Stimulated activated CD8-positive, alpha-beta memory T cell treated with anti-CD3 and anti-CD28 coated beads, Interleukin-15, amount 100 ng/mL, for 48 hours (primary cell): ENCODE measurements at places on chromosomes 12 and 14.
A peak's percentile ranks its signal among the peaks of the same experiment; 100 is the strongest.

DNA sequence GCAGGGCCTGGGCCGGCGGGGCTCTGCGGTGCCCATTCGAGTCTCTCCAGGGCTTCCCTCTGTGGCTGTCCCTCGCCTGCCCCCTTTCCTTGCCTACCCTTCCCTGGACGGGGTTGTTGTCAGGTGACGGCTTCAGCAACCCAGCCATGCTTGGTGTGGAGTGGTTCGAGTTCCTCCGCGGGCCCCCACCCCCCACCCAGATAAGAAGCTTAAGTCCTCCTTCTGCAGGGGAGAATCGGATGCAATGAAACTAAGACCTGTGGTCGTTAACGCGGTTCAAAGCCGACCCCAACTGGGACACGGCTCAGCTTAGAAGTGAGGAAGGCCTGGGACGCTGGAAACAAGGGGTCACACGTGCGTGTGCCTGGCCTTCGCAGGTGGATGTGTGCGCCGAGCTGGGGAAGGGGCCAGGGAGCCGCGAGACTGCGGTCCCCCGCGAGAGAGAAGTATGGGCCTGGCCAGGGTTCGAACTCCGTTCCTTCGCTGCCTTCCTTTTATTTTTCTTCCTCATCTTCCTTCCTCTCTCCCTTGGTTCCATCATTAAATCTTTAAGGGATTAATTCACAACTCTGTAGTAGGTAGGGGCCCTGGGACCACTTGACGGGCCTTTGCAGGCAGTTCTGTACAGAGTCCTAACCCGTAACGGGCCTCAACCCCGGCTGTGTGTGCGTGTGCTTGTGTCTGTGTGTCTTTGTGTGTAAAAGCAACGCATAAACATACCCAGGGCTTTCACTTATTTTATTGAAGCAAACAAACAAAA is 3.5 kb downstream of the TTC6 start:
- no peak for DNase-seq

GRCh38 chr12:56163533-56164344 is 5.6 kb downstream of the MYL6 start:
- no peak for DNase-seq

- no peak for DNase-seq
Observed at GRCh38 chr12:27143256-27144069, 61.1 kb upstream of the C12orf71 start.

DNA sequence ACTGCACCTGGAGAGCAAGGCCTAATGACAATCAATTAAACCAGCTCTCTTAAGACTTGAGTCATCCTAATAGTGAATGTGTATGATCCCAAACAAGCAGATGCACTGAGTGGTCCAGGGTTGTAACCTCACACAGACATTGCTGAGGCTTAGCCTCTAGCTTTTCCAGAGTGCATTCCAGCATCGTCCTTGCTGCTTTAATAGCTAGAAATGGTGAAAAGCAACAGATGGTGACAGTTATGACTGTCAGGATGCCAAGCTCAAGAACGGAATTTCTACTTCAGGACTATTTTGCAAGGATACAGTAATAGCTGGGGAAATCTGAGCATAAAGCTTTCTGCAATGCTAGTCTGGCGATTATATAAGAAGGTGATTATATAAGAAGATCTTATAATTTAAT is 34.6 kb downstream of the PTPRR start:
- no peak for DNase-seq

DNA sequence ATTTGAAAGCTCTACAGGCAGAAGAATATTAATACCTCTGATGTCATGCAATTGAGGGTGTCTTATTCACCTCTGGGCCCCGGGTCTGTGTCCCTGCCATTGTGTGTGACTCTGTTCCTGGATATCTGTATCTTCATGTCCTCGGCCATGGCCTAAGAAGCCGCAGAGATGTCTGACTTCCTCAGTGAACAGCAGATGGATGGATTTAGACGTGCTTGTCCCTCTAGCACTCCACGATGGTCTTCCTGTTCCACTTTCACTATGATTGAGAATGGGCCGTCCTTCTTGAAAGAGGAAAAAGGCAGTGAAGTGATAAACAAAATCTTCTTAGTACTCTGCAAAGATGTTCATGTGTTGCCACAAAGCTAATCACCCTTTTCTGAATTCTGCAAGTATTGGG is 217.4 kb downstream of the SLC41A2 start:
- DNase-seq: no peak

DNA sequence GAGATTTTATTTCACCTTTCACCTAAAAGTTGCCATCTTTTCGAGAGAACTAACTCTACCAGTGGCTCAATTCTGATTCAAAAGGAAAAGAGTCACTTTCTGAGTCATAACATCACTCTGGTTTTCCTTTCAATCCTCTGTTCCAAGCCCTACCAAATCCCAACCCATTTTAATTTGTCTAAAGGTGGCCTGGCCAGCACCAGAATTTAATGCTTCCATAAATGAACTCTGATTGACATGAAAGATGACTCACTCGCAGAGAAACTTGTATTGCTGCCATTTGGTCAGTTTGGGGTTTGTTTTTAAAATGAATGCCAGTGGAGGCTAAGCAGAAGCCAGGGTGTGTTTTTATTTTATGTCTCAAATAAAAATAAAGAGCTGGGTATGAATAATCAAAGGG is 117.4 kb upstream of the SOX5 start:
- no peak for DNase-seq

- DNase-seq: peak; percentile 27
Observed at GRCh38 chr14:61568572-61569011, 126.7 kb upstream of the HIF1A start.

DNA sequence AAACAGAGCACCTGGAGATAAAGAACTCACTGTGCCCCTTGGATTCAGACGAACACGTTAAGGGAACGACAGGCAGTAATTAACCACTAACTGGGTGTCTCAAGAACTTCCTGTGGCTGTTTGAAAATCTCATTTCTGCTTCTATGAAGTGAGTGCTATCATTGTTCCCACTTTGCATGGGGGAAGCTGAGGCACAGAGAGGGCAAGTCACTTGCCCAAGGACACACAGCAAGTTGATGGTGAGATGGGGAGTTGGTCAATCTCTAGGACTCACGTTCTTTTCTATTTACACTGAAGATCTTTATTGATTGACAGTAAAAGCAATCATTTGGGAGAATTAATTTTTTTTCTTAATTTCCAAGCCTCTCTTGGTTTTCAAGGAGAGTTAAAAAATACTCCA is 26.8 kb upstream of the LHX5 start:
- DNase-seq: no peak

GRCh38 chr12:68789144-68789878 is 18.7 kb upstream of the MDM2 start:
- DNase-seq: no peak

GRCh38 chr12:131487388-131488124 is 223.3 kb upstream of the SFSWAP start:
- DNase-seq: no peak

- DNase-seq: no peak
Observed at GRCh38 chr14:85142982-85143381, 387.0 kb upstream of the FLRT2 start.

DNA sequence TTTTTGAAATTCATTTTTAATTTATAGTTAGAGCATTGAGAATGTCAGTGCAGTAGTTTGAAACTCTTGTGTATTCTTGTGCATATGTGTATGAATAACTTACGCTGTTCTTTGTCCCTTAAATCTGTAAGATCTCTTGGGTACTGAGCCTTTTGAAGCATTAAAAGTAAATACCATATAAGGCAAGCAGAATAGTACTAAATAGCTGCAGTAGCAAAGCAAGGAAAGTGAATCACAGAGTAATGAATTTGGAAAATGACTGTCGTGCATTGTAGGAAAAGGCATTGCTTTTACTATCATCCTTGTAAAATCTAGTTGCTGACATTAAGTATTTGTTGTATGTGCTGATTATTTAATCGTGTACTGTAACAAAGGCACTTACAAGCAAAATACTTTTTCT is 12.1 kb downstream of the CNOT2 start:
- no peak for DNase-seq

DNA sequence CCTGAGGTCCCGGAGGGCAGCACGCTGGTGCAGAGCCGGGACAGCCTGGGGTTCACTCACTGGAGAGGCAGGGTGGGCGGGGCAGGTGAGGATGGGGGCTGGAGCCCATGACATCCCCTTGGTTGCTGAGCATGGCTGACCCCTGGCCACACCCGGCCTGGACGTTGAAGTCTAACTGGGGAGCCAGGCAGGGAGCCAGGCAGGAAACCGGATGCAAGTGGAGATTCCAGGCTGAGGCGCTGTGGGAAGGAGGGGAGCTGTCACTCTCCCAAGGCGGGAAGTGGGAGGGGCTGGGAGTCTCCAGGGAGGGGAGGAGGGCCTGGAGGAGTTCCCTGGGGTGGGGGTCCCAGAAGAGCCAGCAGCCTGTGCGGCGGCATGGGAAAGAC is 7.7 kb upstream of the INF2 start:
- DNase-seq: no peak

DNA sequence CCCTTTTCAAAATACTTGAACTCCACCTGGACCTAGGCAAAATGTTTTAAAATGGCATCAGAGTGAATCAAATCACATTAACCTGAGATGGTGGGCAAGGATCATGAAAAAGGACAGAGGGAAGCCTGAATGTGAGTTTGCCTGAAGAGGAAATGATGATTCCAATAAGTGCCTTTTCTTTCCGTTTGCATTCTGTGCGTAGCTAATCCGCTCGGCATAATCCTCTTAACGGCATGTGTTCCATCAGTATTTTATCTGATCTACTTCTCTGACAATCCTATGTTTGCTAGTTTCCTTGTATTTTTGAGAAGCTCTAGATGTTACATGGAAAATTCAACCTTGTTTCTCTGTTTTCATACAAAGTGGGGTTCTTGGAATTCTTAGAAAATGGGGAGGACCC is 354.6 kb downstream of the NRXN3 start:
- no peak for DNase-seq

- DNase-seq: no peak
Observed at GRCh38 chr12:20547816-20548575, 147.1 kb upstream of the SLCO1C1 start.

GRCh38 chr14:52391881-52392615 is 77.9 kb downstream of the PTGER2 start:
- DNase-seq: no peak

- no peak for DNase-seq
Observed at GRCh38 chr12:70661466-70662161, 24.4 kb upstream of the PTPRB start.

GRCh38 chr14:32393119-32393518 is 64.0 kb downstream of the AKAP6 start:
- DNase-seq: no peak

DNA sequence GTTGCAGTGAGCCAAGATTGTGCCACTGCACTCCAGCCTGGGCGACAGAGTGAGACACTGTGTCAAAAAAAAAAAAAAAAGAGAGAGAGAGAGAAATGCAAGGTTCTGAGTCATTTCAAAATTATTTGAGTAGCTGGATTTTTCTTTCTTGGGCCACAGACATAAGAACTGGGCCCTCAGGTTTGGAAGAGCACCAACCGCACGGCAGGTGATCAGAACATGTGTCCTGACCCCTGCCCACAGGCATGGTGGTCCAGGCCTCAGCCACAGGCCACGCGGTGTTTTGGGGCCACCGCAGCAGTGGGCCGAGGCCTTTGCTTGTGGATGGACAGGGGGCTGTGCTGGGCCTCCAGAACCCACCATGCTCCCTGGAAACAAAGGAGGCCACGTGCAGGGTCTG is 126.7 kb downstream of the CALM1 start:
- no peak for DNase-seq

DNA sequence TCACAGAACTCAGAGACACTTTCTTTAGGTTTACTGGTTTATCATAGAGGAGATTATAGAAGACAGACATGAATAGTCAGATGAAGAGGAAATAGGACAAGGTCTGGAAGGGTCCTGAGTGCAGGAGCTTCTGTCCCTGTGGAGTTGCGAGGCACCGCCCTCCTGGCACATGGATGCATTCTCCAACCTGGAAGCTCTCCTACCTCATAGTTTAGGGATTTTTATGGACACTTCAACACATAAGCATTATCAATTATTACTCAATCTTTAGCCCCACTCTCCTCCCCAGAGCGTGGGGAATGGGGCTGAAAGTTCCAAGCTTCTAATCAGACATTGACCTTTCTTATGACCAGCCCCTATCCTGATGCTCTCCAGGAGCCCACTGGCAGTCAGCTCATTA is 12.6 kb upstream of the KRT7 start:
- no peak for DNase-seq

- DNase-seq: no peak
Observed at GRCh38 chr14:53354336-53354735, 201.2 kb upstream of the DDHD1 start.

DNA sequence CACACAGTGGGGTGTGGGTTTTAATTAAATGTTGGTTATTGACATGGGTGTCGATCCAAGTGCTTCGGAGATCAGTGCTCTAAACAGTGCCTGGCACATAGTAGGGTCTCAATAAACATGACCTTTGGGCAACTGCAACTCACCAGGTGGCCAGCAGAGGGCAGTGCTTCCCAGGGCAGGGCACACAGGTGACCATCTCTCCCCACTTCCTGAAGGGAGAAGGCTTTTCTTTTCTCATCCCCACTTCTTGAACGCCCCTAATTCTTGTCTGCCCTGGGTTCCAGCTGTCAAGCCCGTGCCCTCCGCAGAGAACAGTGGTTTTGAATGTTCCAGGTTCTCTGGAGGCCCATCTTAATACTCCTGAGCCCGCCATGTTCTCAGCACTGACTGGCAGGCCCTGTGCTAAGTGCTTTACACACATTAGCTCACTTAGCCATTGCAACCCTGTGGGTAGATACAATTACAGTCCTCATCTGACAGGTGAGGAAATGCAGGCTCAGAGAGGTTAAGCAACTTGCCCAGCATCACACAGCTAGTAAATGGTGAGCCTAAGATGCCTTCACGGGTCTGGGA is 16.3 kb downstream of the RAPGEF3 start:
- peak; percentile 36 for DNase-seq

DNA sequence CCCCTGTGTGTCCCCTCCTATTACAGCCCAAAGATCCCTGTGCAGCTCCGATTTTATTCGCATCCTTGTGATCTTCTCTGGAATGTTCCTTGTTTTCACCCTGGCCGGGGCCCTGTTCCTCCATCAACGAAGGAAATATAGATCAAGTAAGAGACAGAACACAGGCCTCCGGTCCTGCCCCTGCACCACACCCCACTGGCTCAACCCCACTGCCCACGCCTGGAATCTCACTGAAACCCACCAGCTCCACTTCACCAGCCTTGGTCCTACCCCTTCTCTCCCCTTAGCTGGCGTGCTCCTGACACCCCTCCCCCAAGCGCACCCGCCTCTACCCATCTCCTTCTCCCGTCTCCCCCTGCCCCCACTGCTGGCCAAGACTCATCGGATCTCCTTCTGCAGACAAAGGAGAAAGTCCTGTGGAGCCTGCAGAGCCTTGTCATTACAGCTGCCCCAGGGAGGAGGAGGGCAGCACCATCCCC is 934 bp upstream of the TAPBPL start:
- no peak for DNase-seq

- no peak for DNase-seq
Observed at GRCh38 chr14:70642303-70643235, 853 bp downstream of the TTC9 start.

- DNase-seq: no peak
Observed at GRCh38 chr12:72872996-72873395, 600.8 kb downstream of the TRHDE start.

- no peak for DNase-seq
Observed at GRCh38 chr14:24315243-24315806, 4.0 kb downstream of the LTB4R start.

GRCh38 chr12:44229846-44230245 is 394.0 kb downstream of the TMEM117 start:
- DNase-seq: no peak
